ENCODE measurements at places on chromosomes 13 and 19.
A peak's percentile ranks its signal among the peaks of the same experiment; 100 is the strongest.

DNA sequence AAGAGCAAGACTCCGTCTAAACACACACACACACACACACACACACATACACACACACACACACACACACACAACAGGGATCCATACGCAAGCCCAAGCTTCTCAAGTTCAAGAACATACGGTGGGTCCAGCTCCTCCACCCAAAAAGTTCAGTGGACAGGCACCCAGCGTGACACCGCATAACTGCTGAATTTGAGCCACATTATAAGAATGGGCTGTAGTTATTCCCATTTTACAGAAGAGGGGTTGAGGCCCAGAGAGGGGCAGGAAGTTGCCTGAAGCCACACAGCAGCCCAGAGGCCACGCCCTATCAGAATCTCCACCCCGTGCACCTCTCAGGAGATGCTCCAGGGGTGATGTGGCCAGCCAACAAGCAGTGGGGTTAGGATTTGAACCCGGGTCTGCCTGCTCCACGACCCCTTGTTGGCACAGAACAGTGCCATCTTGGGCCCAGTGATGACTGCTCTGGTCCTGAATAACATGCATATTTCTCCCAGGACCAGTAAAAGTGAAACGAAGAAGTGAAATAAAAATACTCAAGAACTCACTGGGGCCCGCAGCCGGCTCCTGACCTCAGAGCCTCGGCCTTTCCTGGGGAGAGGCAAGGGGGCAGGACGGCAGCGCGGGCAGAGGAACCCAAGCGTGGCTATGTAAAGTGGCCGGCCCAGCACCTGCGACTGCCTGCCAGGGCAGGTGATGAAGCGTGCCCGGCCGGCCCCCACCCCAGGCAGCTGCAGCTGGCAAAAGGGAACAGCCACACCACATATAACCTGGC, 61.9 kb downstream of the AP1M1 start:
- no peak for DNase-seq

DNA sequence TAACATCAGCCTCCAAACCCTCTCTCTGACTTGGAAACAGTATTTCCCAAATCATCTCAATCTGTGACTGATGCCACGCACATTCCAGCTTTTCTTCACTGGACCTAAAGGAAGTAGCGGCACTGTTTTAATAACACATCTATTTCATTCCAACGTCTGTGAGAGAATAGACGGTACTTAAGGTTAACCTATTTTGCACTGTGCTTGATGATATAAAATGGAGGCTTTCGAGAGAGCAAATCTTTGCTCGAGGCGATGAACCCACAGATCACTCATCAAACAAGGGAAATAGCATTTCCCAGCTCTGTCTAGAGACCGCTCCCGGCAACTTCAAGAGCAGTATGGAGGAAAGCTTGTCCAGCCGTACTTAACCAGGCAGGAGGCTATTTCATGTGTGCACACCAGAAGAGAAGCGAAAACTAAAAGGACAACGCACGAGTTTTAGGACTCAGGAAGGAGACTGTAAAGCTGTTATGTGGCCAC, 2.9 kb downstream of the UBL3 start:
- no peak for DNase-seq

DNA sequence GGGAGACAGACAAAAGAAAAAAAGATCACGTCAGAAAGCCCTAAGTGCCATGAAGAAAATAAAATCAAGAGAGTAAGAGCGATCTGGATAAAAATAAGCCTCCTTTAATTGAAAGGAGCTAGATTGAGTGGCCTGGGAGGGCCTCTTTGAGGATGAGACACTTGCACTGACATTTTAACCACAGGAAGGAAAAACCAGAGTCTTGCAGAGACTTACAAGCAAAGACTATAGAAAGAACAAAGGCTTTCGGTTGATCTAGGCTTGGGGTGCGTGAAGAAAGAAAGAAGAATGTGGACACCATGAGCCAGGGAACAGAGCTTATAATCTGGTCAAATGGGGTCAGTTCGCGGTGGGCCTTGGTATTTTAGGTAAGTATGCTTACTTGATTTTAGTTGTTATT, 342.7 kb downstream of the COG6 start:
- no peak for DNase-seq

DNA sequence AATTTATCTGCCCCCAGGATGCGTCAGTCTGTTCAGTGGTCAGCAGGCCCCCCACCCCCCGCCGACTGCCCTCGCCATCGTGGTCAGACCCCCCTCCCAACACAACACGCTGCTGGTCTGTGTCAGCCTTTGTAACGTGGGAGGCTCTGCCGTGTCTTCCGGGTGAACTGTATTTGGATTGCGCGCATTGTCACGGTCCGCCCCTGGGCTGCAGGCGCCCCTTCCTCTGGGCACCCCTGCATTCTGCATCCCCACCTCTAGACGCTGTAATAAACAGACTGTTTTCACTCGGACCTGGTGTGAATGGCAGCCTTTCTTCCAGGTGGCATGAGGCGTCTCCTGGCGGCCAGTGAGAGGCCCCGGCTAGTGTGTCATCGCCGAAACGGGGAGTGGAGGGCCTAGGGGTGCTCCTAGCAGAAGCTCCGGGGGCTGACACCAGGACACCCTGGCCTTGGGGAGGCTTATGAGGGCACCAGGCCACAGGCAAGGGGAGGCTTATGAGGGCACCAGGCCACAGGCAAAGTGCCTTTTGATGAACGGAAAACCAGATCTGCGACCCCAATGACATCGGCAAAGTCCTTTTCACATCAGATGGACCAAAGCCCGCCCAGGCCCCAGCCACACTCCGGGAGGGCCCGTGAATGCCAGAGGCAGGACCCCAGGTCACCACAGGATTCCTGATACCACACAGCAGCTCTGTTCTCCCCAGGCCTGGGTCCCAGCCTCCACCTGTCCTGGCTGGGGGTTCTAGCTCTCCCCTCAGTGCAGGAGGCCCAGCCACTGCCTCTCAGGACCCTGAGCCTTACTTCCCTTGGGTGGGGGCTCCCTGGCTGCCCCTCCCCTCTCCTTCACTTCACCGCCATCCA, 3.6 kb downstream of the PLEKHJ1 start:
- DNase-seq, result no peak

DNA sequence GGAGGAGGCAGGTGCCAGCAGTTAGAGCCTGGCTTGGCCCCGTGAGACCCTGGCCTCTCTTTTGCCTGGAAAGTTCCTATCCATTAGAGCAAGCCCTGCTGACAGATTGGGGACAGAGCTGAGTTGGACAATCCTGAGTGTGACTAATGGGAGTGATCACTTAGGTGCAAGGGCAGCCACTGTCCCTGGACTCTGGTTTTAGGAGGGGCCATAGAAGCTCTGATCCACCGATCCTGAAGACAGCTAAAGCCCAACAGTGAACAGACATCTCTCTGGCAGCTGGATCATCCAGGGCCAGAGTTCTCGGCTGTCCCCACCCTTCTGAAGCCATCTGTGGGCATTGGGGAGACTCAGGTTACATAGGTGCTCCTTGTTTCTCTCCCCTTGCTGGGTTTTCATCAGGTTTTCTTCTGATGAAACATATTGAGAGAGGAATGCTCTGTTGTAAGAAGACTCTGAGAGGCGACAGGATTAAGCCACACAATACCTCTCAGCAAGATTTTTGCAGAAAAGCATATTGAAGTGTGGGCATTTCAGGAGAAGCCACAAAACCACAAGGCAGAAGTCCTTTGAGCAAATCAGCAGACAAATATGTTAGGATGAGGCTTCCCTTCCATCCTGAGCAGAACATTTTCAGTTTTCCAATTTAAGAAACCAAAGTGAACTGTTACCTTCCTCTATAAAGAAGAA, 288.0 kb upstream of the MAB21L1 start:
- no peak for DNase-seq

DNA sequence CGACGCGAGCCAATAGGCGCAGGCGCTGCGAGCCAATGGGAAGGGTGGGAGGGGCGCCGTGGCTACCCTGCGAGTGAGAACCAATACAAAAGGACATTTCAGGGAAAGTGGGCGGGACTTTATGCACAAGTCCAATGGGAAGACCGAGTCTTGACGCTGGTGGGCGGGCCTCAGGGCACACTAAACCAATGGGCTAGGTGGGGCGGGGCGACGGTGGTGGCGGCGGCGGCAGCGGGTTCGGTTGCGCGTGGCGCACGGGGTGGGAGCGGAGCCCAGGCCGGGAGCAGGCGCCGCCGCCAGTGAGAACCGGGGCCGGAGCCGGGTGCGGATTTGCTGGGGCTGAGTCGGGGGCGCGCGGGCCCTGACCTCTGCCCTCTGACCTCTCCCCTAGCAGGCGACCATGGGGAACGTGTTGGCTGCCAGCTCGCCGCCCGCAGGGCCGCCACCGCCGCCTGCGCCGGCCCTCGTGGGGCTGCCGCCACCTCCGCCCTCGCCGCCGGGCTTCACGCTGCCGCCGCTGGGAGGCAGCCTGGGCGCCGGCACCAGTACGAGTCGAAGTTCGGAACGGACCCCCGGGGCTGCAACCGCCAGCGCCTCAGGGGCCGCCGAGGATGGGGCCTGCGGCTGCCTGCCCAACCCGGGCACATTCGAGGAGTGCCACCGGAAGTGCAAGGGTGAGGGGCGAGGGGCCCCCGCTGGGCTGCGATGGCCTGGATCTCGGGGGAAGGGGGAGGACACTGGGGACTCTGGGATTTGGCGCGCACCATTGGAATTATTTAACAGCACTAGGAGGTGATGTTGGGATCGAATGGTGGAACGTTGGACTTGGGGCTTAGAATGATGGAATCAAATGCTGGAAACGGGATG, at the start of gene TOMM40:
TSS of gene TOMM40 (plus strand) at position 239 of the 867 bp plus-strand sequence. CDS start at position 401, 162 bp downstream.
- DNase-seq, result peak; percentile 100

GRCh38 chr13:109412283-109412901, 374.0 kb downstream of the IRS2 start:
- DNase-seq, result no peak

- DNase-seq, result no peak
Observed at GRCh38 chr19:46911456-46911855, 50.7 kb downstream of the ARHGAP35 start.

DNA sequence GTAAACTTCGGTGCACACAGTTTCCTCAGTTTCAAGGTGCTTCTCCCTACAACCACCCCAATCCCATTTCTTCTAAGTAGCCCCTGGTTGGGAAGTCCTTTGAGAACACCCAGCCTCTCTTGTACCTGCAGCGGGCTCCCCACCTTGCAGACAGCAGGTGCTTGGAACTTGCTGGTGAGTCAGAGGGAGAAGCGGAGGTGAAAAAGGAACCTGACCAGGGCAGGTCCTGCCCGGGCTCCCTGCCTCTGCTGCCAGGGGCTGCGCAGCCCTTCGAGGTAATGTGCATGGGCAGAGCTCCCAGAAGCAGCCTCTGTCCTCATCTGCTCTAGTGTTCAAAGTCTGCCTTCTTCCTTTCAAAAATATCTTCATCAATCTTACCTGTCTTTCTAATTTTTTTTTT, 274.0 kb upstream of the SOX1 start:
- no peak for DNase-seq

DNA sequence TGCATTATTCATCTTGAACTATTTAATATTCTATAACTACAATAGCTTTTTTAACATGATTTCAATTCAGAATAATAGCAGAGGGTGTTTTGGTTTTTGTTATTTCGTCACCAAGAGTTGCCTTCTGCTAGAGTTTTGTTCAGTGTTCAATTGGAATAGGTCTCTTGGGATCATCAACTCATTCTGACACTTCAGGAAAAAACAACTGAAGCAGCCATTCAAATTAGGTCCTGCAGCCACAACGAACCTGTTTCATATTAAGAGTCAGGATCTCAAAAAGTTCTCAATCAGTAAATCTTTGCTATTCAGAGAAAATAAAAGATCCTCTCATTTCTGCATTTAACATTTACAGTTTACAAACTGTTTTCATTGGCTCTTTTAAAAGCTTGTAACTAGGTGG, 2.4 kb upstream of the CHAMP1 start:
- DNase-seq, result no peak

GRCh38 chr19:28543244-28543776, 669.6 kb downstream of the UQCRFS1 start:
- no peak for DNase-seq

GRCh38 chr13:92767468-92767867, 459.1 kb upstream of the GPC6 start:
- DNase-seq, result no peak

- DNase-seq, result no peak
Observed at GRCh38 chr19:43778651-43779050, 2.1 kb downstream of the KCNN4 start.

DNA sequence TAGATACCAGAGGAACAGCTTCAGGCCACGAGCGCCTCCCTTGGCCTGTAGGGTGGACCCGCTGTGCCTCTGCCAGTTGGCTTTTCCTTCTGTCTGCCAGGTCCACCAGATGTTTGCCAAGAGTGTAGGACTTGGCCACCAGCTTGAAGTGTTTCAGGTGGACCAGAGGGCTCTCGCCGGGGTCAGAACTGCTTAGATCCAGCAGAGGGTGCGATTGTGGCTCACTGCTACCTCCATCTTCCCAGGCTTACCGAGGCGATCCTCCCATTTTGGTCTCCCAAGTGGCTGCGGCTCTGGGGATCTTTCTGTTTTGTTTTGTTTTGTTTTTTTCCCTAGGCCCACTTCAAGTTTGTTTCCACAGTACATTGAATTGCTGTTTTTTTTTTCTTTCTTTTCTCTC, 23.0 kb upstream of the ZNF730 start:
- no peak for DNase-seq

GRCh38 chr13:49625392-49626079, 2.8 kb upstream of the ARL11 start:
- no peak for DNase-seq

- no peak for DNase-seq
Observed at GRCh38 chr13:95221971-95222732, 79.1 kb downstream of the ABCC4 start.

- DNase-seq, result no peak
Observed at GRCh38 chr13:74289861-74290773, 155.9 kb upstream of the KLF12 start.

- DNase-seq, result peak; percentile 18
Observed at GRCh38 chr19:44447916-44448674, at the start of gene ZNF229. TSS of gene ZNF229 (minus strand) at chr19:44448472. CDS start at chr19:44442847, 5,625 bp downstream.

DNA sequence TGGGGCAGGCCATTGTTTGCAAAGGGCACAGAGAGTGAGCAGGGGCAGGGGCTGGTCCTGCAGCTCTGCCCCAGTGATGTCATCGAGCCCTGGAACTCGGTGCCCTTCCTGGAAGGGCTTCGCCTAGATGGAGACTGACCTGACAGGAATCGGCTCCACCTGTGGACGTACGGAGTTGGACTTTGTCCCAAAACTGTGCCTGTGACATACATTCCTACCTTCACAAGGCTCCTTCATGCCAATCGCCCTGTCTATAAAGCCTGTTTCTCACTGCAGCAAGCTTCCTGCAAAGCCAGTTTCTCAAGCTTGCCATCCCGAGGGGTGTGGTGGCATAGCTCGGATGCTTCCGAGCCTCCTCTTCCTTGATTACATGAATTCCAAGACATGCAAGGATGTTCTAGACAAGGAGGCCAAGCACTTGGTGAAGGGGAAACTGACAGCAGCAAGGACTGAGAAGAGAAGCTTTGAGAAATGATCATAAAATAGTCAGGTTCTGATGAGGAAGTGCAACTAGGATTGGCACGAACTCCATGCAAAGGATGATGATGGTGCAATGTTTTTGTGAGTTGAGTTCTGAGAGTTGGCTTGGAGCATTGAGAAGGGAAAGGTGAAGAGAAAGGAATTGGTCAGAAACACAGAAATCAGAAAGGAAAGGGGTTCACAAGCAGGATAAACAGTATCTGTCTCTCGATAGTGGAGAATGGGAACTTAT, 73.6 kb upstream of the STK24 start:
- no peak for DNase-seq

- DNase-seq, result peak; percentile 89
Observed at GRCh38 chr19:57320180-57321084, at the start of gene ZNF543. TSS of gene ZNF543 (plus strand) at chr19:57320472. CDS start at chr19:57320854, 382 bp downstream.

GRCh38 chr13:24008679-24009078, 111.4 kb upstream of the C1QTNF9B start:
- DNase-seq, result no peak
